Activated CD4-positive, alpha-beta T cell treated with anti-CD3 and anti-CD28 coated beads for 48 hours (primary cell): ENCODE measurements at places on chromosomes 1 and 21.
A peak's percentile ranks its signal among the peaks of the same experiment; 100 is the strongest.

DNA sequence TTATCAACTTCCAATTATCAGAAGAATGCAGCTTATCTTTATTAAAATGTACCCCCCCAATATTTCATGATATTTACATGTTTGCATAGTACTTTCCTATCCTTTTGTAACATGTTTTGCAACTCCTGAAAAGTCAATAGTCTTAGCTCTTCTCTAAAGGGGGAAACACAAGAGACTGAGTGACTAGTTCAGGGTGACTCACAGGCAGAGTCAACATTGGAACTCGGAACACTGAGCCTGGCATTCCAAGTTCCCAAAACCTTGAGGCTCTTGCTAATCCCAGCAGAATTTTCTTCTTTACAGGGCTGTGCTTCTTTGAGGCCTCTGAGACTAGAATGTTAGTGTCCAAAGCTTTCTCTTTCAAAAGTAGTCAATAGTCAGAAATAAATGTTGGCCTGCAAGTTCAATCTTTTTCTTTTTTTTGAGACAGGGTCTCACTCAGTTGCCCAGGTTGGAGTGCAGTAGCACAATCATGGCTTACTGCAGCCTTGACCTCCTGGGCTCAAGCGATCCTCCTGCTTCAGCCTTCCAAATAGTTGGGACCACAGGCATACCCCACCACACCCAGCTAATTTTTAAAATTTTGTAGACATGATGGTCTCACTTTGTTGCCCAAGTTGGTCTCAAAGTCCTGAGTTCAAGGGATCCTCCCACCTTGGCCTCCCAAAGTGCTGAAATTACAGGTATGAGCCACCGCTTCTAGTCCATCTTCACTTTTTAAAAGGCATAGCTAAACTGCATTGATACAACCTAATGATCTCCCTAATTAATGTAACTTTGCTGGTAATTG lies 37.5 kb downstream of the ZNF281 start:
- no peak for DNase-seq

DNA sequence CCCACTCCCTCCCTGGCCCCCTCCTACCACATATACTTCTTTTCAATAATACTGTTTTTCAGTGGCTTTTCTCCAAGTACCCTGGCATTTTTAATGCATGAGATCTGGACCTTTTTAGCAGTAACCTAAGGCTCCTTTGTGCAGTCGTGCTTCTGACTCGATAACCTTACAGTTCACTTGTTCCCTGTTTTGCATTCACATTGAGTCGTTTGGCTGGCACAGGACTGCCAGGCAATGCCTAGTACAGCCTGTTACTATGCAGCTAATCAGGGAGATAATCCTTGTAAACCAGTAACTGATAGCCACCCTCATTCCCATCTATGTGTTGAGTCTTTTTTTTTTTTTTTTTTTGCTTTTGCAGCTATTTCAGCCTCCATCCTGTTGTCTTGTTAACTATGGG lies 3.7 kb downstream of the ATP1B1 start:
- DNase-seq = no peak

DNA sequence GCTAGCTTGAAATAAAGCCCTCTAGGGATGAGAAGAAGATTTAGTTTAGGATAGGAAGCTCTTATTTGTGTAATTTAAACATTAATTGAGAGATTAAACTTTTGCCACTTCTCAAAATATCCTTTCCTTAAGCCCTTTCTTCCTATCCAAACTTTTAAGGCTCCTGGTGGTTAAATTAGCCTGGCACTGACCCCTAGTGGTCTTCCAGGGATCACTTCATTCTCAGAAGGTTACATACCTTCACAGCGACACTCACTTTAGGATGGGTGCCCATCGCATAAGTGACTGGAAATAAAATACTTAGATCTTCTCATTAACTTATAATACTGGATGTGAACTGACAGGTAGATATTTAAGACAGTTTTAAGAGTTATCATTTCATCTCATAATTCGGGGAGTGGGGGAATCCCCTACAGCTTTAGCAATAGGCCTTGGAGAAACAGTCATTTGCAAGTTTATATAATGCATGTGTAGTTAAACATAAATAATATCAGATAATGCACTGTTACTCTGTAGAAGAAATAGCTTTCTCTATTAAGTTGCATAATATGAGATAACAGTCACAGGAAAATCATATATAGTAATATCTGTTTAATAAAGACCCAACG lies 7.4 kb downstream of the LHX9 start:
- peak; percentile 35 for DNase-seq

DNA sequence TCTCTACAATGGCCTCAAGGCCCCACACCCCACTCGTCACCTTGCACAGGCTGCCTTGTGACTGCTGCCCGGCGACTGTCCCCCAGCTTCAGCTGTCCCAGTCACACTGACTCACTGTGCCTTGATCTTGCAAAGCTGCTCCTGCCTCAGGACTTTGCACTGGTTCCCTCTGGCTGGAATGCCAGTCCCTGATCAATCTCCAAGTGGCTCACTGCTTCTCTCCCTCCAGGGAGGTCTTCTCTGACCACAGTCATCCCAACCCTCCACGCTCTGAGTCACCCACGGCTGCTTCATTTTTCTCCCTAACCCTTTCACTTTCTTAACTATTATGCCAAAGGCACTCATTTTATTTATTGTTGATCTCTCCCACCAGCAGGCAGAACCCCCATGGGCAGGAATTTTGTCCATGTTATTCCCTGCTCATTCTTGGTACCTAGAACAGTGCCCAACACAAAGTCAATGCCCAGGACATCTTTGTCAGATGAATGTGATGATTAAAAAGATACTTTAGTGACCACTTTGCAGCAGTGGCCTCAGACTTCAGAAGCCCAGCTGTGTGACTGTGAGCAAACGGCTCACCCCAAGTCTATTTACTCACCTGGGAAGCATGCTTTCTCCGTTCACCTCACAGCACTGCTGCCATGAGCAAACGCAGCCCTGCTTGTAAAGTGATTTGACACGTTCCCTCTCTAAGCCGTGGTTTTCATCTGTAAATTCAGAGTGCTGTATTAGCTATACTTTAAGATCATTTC lies 53.4 kb downstream of the ZBTB18 start:
- DNase-seq = no peak

GRCh38 chr1:87399264-87399663 lies 70.6 kb downstream of the LMO4 start:
- DNase-seq = no peak
